ENCODE measurements at places on chromosomes 4 and X.

DNA sequence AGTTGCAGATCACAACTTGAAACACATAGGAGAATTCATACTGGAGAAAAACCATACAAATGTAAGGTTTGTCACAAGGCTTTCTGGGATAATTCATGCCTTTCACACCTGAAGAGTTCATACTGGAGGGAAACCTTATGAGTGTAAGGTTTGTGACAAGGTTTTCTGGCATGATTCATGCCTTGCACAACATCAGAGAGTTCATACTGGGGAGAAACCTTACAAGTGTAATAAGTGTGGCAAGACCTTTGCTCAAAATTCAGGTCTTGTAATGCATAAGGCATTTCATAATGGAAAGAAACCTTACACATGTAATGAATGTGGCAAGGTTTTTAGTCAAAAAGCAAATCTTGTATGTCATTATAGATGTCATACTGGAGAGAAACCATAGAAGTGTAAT is 58.8 kb upstream of the ENPEP start:
- no peak for DNase-seq

GRCh38 chr4:80192937-80193336 is 4.4 kb upstream of the PRDM8 start:
- DNase-seq: no peak

- DNase-seq: peak; percentile 24
Observed at GRCh38 chr4:147846318-147847155, 114.6 kb downstream of the ARHGAP10 start.

DNA sequence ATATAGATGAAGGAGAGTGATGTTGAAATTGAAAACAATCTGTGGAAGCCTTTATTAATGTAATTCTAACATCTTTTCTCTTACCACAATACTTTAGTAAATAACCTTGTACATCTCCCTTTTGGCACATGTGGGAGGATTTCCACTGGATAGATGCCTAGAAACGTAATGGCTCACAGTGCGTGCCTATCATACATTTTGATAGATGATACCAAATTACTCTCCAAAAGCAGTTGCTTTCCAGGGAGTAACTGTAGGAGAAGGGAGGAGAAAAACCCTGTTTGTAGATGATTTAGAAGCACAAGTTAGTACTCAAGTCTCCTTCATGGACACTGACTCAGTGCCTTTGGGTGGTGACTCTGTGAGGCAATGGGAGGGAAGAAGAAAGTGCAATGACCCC is 476.3 kb downstream of the CCSER1 start:
- DNase-seq: no peak

DNA sequence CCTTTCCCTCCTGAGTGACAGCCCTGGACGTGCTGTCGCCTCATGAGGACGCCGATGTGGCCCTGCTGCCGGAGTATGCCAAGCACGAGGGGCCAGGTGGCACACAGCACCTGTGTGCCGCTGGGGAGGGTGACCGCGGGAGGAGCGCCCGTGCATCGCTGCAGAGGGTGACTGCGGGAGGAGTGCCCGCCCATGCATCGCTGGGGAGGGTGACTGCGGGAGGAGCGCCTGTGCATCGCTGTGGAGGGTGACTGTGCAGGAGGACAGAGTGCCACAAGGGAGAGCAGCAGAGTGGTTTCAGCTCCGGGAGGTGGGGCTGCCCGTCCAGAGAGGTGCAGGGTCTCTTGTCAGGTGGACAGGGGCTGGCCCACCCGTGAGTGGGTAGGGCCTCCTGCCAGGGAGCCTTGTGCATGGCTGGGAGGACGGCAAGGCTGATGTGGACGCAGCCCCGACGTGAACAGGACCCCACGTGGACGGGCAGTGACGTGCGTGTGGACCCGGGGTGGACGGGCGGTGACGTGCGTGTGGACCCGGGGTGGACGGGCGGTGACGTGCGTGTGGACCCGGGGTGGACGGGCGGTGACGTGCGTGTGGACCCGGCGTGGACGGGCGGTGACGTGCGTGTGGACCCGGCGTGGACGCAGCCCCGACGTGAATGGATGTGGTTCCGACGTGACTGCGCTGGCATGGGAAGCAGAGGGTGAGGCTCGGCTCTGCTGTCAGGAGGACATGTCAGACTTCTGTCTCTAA is 14.7 kb downstream of the PCGF3 start:
- DNase-seq: no peak

GRCh38 chr4:1367230-1367935 is 20.4 kb downstream of the UVSSA start:
- no peak for DNase-seq

DNA sequence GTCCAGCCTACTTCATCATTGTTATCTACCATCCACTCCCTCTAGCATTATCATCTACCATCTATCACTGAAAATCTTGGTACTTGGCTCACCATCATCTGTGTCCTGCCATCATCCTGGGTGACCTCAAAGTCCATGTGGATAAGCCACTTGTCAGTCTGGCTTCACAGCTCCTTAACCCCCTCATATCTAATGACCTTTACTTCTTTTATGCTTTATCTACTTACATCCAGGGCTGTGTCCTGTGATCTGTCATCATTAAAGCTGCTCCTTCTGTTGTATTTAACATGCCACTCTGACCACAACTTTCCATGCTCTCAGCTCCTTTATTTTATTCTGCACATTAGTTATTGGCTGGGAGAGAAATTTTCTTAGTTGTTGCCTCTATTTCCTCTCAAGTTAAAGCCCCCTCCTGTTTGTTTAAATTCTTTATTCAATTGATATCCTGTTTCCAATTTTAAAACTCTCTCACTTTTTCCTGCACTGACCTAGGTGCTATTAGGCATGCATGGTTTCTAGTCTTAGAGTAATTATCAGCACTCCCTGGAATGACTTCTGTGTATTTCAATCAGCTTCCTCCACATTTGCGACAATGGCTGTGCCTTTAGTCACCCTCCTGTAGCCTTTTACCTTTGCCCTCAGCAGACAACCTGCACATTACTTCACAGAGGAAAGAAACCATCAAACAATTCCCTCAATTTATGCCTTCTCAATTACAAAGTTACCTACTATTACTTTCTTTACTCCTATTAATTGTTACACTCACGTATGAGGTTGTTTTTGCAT is 8.1 kb upstream of the FABP2 start:
- DNase-seq: no peak

- no peak for DNase-seq
Observed at GRCh38 chrX:110374559-110374958, 15.9 kb downstream of the RTL9 start.

- no peak for DNase-seq
Observed at GRCh38 chrX:18457000-18457399, 31.6 kb downstream of the CDKL5 start.

- no peak for DNase-seq
Observed at GRCh38 chr4:27916452-27917184, 1056.0 kb downstream of the STIM2 start.

DNA sequence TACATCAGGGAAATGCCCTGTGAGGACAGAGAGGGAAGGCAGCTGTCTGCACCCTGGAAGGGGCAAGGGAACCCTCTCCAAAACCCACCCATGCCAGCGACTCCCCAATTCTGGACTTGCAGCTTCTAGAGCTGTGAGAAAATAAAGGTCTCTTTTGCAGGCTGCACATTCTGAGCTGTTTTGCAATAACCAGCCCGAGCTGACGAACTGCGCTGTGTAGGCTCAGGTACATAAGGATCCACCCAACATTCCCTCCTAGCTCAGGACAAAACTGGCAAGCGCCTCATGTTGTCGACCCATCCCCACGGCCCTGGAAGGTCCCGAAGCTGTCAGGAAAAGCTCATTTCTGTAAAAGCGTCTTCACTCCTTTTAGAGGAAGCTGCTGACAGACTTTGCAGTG is 271.8 kb downstream of the CRLF2 start:
- no peak for DNase-seq

Measured in CD4-positive, alpha-beta T cell treated with Interleukin-2 at 100 ng/mL for 4 hours (primary cell).